ENCODE measurements at places on chromosomes 1 and 21. TPM values are rescaled to one million over a fixed set of nuclear protein-coding genes. Genes with fewer than 3 reads are reported as not detected.
A peak's percentile ranks its signal among the peaks of the same experiment; 100 is the strongest.

PCP4L1 gene
- 0.39 TPM for polyA plus RNA-seq

TDRD5 gene
- polyA plus RNA-seq, result not detected

NDUFV3 gene
- polyA plus RNA-seq, result 28.2 TPM

CATSPERE gene
- 0.55 TPM for polyA plus RNA-seq

PAX7 gene
- 47.9 TPM for polyA plus RNA-seq

GRCh38 chr1:157431751-157432150 lies 120.6 kb downstream of the FCRL5 start:
- DNase-seq, result no peak

DNA sequence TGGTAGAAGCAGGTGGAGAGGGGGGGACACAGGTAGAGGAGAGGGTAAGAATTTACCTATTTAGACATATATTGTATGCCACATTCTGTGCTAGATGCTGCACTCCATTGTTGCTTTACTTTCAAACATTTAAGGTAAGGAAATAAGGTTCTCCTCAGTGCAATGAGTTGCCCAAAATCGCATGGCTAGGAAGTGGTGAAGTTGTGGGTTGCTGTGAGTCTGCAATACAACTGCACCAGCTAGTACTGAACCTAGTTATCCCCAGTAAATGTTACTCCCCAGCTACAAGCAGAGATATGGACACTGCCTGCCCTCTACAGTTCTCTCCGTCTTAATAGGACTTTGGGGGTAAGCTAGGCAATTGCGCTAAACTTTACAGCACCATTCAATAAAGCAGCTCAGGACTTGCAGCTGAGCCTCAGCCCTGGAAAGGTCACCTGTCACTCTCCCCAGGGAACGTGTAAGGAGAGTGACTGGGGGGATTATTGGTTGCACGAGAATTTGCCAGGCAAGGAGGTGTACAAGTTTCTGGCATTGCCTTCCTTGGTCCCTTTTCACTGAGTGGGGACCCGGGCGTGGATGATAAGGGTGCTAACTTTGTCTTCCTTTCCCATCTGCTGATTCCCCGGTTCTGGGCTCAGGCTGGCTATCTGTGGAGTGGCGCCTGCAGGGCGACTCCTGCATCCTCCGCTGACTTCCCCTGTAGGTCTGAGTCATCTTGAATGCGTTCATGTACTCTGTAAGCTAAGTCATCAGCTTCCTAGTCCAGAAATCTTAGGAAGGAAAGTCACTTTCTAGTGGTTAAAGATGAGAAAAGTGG lies 71.3 kb upstream of the CNTN2 start:
- no peak for DNase-seq

DNA sequence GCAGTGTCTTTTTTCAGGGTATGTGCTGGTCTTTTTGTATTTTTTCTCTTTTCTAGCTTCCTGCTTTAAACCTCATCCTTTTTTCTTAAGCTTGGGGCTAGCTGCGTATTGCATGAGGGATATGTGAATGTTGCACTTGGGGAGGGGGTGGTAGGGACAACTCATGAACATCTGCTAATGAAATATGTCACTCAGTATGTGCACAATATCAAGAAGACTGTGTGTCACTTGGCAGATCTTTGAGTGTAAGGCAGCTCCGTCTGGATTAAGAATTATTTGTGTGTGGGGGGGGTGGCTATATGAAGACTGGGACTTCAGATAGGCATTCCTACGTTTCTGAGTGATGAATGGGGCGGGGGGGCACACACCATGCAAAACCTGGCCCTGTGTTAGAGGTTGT lies 170.4 kb upstream of the CACNA1E start:
- DNase-seq, result no peak

- no peak for DNase-seq
These were observed 26.2 kb downstream of the UBASH3A start for GRCh38 chr21:42429856-42430255.

GRCh38 chr1:240827786-240828185 lies 215.8 kb upstream of the GREM2 start:
- no peak for DNase-seq

- no peak for DNase-seq
These were observed 7.1 kb downstream of the SLC37A1 start for GRCh38 chr21:42520628-42521253.

GRCh38 chr1:200302192-200302920 lies 107.5 kb downstream of the ZNF281 start:
- peak; percentile 55 for DNase-seq

DNA sequence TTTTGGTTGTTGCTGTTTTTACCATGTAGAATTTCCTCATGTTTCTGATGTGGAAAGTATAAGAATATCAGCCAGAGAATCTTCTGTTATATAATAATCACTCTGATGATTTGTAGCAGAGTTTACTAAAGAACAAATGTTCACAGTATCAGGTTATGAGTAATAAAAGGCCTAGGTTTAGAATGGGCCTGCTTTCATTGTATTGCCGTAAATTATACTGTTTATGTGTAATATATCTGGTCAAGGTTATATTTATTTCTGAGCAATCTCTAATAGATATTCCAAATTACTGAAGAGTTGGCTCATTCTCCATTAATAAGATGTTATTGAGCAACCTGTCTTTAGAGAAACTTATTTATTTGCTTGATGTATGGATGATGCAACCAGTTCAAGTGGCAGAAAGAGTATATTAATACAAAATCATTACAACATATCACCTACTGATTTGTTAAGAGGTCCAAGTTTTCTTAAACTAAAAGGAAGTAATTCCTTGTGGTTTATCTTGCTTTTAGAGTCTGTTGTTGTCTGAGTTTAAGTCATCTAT lies 649.4 kb upstream of the CXADR start:
- DNase-seq, result no peak

GRCh38 chr1:73842436-73842835 lies 355.5 kb downstream of the LRRIQ3 start:
- DNase-seq, result no peak

All from muscle of leg (tissue), 16 donors.